NCI-H446 treated with DMSO at 0.1 percent for 48 hours (cell line): ENCODE measurements at places on chromosomes 12 and 14.

DNA sequence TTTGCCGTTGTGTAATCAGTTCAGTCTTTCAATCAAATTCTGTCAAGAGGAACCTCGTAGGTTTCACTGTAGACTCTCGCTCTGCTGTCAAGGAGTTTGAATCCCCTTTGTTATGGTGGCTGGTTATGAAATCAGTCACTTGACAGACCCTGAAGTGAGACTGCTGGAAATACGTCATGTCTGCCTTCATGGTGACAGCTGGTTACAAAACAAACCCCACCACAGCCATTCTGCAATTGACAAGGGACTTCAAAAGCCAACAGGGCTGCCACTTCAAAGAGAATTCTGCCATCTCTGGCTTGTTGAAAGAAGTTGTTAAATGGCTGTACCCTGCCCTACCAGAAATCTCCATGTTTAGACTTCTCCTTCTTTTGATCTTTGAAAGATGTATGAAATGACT lies 286.9 kb downstream of the ERC1 start:
- DNase-seq: no peak

GRCh38 chr14:64623554-64624165 lies 73.9 kb downstream of the PPP1R36 start:
- no peak for DNase-seq

- DNase-seq: no peak
These were observed 50.4 kb upstream of the AMN start for GRCh38 chr14:102872020-102872419.

- no peak for DNase-seq
These were observed 545.4 kb downstream of the FOXG1 start for GRCh38 chr14:29311983-29312382.

- no peak for DNase-seq
These were observed 86.4 kb downstream of the STAB2 start for GRCh38 chr12:103673487-103673886.

DNA sequence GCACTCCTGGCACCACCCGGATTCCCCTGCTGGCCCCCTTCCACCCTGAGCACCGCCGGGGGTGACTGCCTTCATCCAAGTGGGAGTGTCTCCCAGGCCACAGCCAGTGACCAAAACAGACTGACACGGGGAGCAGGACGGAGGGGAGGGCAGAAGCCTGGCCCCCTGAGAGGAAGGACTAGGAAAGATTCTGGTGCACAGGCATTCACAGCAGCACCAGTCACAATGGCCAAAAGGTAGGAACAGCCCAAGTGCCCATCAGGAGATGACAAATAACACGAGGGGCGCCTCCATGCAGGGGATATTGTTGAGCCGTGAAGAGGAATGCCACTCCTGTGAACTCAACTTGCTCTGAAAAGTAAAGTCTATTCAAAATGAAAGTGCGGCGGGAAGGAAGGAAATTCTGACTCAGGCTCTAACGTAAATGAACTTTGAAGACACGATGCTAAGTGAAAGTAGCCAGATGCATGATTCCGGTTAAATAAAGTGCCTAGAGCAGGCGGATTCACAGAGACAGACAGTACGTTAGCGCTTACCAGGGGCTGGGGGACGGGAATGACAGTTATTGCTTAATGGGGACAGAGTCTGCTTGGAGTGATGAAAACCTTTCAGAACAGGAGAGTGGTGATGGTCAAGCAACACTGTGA lies 146.1 kb upstream of the NCOR2 start:
- DNase-seq: no peak

DNA sequence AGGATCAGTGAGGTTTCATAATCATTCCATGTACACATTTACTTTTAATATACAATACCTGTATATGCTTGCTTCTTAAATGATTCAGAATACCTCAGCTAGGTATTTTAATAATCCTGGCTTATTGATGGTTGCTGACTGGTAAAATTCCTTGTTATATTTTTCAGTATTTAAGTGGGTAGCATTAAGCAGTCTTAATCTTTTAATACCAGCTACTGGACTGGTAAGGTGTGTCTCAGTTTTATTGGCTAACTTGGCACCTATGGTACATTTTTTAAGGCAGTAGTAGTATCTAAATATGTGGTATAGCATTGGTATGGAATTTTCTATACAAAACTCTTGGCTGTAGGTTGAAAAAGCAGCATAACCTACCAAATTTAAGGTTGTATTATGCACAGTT lies 96.6 kb downstream of the RAD52 start:
- DNase-seq: no peak

GRCh38 chr12:89951694-89952060 lies 243.0 kb upstream of the ATP2B1 start:
- no peak for DNase-seq

DNA sequence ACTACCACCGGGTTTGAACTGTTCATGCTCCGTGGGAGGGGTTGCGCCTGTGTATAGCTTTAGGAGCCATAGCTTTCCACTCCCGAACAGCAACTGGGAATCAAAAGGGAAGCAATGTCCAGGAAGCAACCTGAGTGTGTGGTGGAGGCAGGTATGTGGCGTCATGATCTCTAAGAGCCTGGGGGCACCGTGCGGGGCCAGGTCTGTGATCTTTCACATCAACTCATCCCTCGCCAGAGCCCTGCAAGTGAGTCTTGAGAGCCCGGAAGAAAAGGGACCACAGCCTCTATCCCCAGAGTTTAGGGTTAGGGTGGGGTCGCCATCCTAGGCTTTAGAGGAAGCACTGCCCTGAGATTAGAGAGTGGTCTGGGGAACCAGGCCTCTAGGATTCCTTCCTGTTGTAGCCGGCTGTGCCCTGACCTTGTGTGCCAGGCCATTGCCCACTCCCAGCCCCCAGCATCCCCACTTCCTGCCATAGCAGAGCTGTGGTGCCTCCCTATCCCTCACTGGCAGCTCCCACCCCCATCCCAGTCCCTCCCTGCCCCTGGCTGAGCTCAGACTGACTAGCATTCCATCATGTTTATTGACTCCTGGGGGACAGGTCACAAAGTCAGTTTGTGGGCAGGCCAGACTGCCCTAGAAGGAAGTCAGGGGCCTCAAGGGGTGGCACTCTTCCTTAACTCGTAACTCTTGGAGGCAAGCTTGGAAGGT lies 745 bp upstream of the ADCY4 start:
- DNase-seq: no peak

DNA sequence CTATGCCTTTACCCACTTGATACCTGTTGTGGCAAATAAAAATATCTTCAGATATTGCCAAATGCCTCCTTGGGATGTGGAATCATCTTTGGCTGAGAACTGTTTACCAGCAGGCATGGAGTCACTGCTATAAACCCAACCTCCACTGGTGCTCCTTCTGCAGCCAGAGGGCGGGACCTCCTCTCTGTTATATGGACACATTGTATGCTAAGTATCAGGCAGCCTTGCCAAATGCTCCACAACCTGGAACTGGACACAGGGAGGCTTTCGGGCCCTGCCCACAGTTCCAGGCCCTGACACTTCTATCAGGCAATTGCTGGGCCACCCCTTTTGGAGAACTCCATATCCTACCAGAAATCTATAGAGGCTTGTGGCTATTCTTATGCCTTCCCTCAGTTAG lies 201.0 kb downstream of the TMX1 start:
- DNase-seq: no peak
